ENCODE measurements at places on chromosomes 11 and 22.

DNA sequence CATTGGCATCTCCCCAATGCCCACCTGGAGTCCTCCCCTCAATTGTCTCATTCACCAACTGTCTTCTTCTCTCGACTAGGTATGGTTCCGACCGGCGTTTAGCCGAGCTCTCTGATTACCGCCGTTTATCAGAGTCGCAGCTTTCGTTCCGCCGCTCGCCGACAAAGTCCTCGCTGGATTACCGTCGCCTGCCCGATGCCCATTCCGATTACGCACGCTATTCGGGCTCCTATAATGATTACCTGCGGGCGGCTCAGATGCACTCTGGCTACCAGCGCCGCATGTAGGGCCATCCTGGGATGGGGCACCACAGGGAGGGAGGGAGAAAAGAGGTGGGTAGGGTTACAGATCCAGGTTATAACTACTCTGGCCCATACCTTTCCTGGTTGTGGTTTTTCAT lies 10.0 kb downstream of the RBM14 start:
- no peak for DNase-seq

DNA sequence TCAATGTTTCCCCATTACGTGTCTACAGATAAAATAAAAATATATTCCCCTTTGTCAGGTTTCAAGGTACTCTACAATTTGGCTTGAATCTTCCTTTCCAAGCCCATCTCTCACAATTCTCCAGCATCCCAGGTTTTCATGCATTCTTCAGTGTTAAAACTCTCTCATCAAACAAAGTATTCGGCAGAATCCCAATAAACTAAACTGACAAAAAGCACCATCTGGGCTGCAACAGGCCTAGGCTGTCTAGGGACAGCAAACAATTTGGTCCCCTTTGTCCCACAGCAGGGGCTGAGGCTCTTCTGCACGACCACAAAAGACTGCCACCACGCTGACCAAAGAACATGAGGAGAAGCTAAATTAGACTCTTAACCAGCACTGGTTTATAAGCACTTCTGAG lies 159.4 kb downstream of the CADM1 start:
- no peak for DNase-seq

GRCh38 chr22:31647066-31647465 lies 14.9 kb downstream of the PISD start:
- DNase-seq, result no peak

DNA sequence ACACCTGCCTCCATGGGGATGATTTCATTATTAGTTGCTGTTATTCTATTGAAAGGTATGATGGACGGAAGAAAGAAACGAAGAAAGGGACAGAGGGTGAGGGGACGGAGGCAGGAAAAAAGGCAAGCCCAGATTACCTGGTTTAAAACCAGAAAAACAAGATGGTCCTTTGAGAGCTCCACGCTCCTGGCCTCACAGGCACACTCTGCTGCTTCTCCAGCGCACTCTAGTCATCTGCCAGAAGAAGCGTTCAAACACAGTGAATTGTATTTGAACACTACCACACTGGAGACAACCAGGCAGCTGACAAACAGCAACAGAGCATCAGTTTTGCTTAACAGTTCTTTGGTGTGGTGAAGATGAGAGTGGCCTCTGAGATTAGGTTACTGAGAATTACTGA lies 216.9 kb downstream of the CADM1 start:
- no peak for DNase-seq

DNA sequence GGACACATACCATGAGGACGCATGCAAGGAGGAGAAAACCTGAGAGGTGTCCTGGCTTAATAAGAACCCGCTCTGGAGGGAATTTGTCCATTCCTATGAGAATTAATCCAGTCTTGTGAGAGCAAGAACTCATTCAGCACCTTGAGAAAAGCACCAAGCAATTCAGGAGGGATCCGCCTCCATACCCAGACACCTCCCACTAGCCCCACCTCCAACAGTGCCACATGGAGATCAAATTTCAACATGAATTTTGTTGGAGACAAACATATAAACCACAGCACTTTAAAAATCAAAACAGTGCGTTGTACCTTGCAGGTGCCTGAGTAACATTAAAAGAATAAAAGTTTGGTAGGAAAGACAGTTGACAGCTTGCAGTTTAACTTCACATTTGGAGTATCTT lies 11.4 kb downstream of the UBE4A start:
- no peak for DNase-seq

DNA sequence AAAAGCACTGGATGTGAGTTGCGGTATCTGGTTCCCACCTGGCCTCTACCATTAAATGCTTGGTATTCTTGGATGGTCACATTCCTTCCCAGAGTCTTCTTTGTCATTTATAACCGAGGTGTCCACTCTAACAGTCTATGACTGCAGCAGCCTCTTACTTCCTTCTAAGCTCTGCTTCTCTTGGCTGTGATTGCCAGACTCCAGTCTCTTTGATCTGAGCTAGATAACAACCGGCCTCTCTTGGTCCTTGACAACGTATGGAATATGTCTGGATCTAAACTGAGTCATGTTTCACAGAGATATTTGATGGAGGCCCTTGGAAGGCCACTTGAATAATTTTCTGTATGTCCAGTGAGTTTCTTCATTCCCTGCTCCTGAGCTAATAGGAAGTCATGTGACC lies 141.6 kb upstream of the TENM4 start:
- DNase-seq, result no peak

- DNase-seq, result no peak
Measured at GRCh38 chr11:30758012-30758411, 171.9 kb upstream of the MPPED2 start.

GRCh38 chr11:116492600-116492999 lies 280.2 kb downstream of the BUD13 start:
- DNase-seq, result no peak
